ENCODE measurements at places on chromosomes 6 and 20. TPM values are rescaled to one million over a fixed set of nuclear protein-coding genes. Genes with fewer than 3 reads are reported as not detected.

The TSHZ2 gene
- 0.12 TPM for total RNA-seq

GRCh38 chr6:11563793-11564192 lies 26.2 kb downstream of the TMEM170B start:
- no peak for DNase-seq

- no peak for DNase-seq
These were observed 256.2 kb upstream of the MANEA start for GRCh38 chr6:95321126-95321525.

The GGTLC1 gene
- total RNA-seq: not detected

The CAP2 gene
- total RNA-seq: 35.9 TPM

- DNase-seq: no peak
These were observed 272.2 kb upstream of the FLRT3 start for GRCh38 chr20:14609328-14610221.

The FAM217A gene
- not detected for total RNA-seq

- DNase-seq: no peak
These were observed 5.3 kb upstream of the ADGRF5 start for GRCh38 chr6:46927066-46927465.

DNA sequence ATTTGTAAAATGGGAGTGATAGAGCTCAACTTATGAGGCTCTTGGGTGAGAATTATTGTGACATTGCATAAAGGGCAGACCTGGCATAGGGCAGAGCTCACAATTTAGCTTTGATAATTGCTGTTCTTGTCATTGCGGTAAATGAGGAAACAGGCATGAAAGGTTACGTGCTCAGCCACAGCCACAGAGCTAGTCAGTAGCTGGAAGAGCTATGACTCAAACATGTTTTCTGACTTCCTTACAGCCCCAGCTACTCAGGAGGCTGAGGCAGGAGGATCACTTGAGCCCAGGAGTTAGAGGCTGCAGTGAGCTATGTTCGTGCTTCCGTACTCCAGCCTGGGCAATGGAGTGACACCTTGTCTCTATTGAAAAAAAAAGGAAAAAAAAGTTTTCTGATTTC lies 3.5 kb upstream of the GHRH start:
- peak; percentile 32 for DNase-seq

GRCh38 chr20:63574156-63574828 lies at the start of gene HELZ2:
Gene HELZ2 (minus strand): TSS chr20:63574239. CDS start chr20:63572385, 1,854 bp downstream.
- peak; percentile 79 for DNase-seq

- DNase-seq: no peak
These were observed 25.2 kb downstream of the SNX14 start for GRCh38 chr6:85568411-85568810.

- DNase-seq: peak; percentile 65
These were observed 61.5 kb upstream of the HDDC2 start for GRCh38 chr6:125363039-125363823.

DNA sequence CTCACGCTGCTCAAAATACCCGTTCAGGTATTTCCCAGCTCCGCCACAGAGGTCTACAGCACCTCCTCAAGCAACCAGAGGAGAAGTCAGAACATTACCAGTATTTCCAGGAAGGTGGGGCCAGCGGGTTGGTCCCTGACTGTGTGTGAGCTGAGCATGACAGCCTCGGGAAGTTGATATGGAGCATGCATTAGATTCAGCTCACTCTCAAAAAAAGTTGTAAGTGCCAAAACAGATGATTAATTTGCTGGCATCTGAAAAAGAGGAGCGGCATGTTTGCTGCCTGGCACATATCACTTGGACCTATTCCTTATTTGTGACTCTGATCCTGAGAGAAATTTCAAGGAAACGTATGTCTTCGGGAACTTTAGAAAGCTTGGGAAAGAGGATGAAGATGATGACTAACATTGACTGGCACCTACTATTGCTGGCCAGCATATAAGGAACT lies 32.3 kb downstream of the ELOVL2 start:
- DNase-seq: no peak

The THEMIS gene
- not detected for total RNA-seq

GRCh38 chr6:53501432-53501831 lies 43.5 kb downstream of the GCLC start:
- DNase-seq: no peak

The LPA gene
- total RNA-seq: not detected

The ASIP gene
- not detected for total RNA-seq

DNA sequence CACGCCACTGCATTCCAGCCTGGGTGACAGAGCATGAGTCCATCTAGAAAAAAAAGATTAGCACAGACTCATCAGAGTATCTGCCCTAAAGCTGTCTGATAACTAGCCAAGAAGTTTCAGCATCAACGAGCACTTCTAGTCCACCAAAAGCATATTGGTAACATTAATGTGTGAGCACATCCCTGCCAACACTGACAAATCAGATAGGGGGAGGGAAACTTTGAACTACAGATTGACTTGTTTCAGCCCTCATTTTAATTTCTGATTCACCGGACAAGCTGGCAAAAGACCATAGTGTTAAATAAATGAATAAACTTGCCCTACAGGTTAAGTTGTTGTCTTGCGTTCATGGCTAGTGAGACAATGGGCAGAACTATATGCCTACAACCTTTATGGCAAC lies 7.7 kb upstream of the SEC63 start:
- peak; percentile 89 for DNase-seq

The RAET1G gene
- total RNA-seq: 9.9 TPM

GRCh38 chr6:150313781-150314180 lies 55.0 kb upstream of the IYD start:
- no peak for DNase-seq

DNA sequence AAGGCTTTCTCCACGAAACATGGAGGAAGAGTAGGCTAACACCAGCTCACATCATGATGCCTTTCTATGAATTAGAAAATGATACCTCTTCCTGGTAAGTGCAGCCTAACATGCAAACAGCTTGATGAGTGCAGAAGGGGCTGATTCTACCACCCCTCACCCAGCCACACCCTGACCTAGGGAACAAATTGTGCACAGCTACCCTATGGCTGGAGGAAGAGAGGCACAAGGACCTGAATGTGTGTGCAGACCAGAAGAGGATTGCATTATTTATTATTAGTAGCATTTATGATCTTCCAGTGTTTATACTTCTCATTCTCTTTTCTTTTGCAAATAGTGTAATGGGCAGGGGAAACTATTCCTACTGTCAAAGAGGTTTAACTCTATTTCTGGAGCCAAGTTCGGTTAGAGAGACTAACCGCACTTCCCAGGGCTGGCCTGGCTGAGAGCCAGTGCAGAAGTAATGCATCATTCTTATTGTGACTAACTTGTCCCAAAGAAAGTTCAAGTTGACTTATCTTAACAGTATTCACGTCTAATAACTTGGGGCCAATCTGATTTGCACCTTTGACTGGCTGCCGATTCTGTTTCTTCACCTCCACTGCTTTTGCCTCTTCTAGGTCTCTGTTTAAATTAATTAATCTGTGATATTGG lies 237.5 kb downstream of the CD83 start:
- peak; percentile 92 for DNase-seq

The POM121L2 gene
- 0.12 TPM for total RNA-seq

DNA sequence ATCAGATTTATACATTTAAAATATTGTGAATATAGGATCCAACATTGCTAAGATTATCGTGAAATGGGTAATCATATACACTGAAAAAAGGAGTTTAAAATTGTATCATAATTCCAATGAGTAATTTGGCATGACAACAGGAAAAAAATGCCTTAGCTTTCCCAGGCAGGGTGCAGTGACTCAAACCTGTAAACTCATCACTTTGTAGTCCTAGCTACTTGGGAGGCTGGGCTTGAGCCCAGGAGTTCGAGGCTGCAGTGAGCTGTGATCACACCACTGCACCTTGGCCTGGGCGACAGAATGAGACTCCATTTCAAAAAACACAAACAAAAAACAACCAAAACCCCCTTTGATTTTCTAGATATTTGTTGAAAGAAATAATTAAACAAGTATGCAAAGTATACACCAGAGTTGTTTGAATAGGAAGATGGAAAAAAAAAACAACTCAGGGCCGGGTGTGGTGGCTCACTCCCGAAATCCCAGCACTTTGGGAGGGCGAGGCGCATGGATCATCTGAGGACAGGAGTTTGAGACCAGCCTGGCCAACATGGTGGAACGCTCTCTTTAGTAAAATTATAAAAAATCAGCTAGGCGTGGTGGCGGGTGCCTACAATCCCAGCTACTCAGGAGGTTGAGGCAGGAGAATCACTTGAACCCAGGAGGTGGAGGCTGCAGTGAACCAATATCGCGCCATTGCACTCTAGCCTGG lies 98.7 kb downstream of the TRERF1 start:
- DNase-seq: peak; percentile 64

The LYRM4 gene
- 42.5 TPM for total RNA-seq

DNA sequence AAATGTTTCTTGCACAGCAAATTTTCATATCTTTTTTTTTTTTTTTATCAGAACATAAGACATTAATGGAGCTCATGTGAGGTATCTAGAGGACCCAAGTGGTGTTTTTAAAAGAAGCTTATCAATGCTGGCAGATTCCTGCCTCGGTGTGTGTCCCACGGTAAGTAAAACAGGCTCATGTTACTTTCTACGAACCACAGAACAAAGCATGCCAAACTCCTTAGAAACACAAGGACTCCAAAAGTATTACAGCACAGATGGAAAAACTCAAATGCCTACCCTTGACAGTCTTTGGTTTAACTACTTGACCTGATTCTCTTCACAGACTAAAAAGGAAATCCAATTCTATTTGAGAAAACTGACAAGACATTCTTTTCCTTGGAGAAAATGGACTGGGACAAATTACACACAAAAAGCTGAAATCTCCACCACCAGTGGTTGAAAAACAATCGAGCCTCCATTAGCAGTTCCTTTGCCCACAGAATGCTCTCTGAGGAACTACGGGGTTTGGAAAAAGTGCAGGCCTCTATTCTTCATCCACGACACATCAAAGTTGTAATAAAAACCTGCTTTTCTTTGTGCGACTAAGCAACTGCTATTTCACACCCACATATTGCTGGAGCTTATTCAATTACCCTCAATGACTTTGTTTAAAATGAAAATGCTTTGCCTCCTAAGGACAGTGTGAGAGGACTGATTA lies 5.4 kb downstream of the METTL24 start:
- no peak for DNase-seq

DNA sequence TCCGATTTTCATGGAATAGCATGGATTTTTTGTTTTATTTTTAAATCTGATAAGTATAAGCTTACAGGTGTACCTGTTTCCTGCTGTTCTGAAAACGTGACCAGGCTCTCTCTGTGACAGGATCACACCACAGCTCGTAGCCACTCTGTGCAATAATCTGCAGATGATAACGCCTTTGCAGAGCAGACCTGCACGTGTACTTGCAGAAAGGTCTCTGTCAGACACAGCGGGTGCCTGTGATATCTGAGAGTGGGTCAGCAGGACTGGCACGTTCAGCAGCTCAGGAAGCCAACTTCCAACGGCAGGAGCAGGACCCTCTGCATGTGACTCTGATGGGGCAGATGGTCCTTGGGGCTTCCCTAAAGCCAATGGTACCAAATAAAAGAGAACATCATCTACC lies 68.6 kb upstream of the HDDC2 start:
- no peak for DNase-seq

The NFATC2 gene
- 3.0 TPM for total RNA-seq

The ZSCAN26 gene
- 21.4 TPM for total RNA-seq

The C20orf144 gene
- 0.24 TPM for total RNA-seq

The CFB gene
- 1.8 TPM for total RNA-seq

- DNase-seq: peak; percentile 43
These were observed 47.8 kb upstream of the ARMC2 start for GRCh38 chr6:108800427-108800864.

DNA sequence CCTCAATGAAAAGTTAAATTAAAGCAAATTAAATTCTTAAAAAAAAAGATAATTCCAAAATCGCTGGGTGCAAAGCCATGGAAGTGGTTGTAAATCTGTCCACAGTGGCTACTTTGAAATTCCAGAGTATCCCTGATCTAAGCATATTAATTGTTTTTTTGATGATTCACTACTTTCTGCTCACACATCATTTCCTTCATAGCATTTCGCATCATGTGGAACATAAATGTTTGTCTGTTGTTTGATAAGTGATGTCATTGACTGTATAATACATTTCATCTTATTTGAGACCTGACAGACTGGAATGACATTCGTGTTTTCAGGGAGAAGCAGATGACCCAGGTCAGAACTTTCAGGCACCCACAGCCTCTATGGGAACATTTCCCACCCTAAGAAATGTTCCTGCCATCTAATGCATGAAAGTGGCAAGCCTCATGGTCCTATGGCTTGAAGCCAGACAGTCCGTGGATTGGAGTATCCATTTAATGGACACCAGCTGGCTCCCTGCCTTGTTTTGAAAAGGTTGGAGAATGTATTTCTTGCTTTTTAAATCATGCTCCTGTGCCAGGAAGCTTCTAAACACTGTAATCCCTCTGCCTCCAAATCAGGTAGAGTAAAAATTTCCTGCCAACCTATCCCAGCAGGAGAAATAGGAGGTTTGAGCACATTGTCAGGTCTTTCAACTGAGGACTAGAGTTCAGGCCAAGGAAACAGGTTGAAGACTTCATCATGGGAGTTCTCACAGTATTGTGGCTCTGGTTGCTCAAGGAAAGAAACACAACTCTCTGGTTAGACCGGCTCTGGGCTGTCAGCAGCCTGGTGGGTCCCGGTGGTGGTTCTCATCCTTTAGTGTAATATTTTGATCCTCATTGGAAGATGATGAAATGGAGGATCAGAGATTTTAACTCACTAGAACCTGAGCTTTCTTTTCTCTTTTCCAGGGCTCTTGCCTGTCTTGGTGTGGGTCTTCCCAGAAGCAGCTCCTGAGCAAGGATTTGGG lies 157.9 kb downstream of the SLC24A3 start:
- DNase-seq: peak; percentile 41

Measured in RPMI7951 (cell line).